ENCODE measurements at places on chromosomes 1 and 21.

DNA sequence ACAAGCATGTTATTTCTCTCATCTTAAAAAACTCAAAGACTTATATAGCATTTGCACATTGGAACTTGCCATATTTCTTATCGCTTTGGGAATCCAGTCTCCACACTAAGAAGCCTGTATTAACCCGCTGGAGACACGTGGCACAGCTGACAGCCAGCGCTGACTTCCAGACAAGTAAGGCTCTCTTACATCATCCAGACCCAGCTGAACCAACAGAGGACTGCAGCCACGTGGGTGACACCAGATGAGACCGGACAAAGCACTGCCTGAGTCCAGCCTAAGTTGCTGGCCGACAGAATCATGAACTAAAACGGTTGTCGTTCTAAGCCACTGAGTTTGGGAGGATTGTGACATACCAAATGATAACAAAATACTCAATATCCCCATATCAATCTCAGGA, 6.3 kb upstream of the CD247 start:
- DNase-seq = no peak

GRCh38 chr21:45551316-45551715, 9.1 kb upstream of the SLC19A1 start:
- DNase-seq = no peak

- DNase-seq = no peak
Observed at GRCh38 chr1:7921796-7922195, 18.8 kb downstream of the TNFRSF9 start.

DNA sequence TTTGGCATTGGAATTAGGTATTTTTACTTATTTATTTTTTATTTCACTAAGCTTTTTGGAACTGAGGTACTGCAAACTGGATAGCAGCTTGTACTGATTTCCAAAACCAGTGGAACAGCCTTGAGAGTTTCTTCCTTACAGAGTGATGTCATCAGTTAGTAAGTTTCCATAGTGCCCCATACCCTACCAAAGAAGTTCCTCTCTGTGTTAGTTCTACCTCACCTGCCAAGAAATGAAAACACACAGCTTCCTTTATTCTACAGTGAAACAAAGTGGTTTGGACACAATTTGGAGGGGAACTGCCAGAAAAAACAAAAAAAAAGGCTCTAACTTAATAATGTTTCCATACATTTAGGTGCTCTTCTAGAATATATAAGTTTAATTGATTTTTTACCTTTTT, 430.9 kb upstream of the ADGRL2 start:
- DNase-seq = no peak

DNA sequence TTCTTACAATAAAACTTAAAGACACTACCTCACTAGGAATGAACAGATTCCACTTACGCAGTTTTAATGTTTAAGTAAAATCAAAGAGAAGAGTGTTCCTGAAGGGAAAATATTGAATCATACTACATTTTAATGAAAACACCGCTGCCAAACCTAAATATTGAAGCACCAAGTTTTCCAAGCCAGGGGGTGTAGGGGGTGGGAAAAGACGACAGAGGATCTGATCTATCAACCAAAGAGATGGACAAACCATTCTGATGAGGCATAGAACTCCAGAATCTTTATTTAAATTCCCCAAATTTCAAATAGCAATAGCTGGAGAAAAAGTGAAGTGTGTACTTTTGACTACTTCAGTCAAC, 1.2 kb downstream of the ELK4 start:
- no peak for DNase-seq

- DNase-seq = no peak
Observed at GRCh38 chr1:213291526-213291925, 240.5 kb downstream of the RPS6KC1 start.
